Heart left ventricle (tissue), 16 donors: ENCODE measurements at places on chromosomes 5 and 9. TPM values are rescaled to one million over a fixed set of nuclear protein-coding genes. Genes with fewer than 3 reads are reported as not detected.

DNA sequence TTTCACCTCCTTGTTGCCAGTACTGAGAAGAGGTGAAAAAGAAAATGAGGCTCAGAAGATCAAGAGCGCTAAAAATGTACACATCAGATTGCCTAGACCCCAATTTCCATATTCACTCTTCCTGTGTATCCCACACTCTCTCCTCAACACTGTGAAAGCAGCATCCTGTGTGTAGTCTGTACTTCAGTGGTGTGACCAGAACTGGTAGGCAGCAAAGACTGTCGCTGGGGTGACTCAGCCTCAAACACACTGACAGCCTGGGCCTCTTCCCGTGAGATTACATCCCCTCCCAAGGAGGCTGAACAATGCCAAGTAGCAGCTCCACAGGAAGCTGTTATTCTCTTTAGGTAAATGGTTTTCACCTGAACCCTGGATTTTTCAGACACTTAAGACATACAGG is 135.5 kb downstream of the CCDC192 start:
- DNase-seq = no peak

GRCh38 chr5:59357381-59357977 is 536.0 kb downstream of the PDE4D start:
- DNase-seq = peak; percentile 55

Gene FAT2
- polyA plus RNA-seq = 0.01 TPM

DNA sequence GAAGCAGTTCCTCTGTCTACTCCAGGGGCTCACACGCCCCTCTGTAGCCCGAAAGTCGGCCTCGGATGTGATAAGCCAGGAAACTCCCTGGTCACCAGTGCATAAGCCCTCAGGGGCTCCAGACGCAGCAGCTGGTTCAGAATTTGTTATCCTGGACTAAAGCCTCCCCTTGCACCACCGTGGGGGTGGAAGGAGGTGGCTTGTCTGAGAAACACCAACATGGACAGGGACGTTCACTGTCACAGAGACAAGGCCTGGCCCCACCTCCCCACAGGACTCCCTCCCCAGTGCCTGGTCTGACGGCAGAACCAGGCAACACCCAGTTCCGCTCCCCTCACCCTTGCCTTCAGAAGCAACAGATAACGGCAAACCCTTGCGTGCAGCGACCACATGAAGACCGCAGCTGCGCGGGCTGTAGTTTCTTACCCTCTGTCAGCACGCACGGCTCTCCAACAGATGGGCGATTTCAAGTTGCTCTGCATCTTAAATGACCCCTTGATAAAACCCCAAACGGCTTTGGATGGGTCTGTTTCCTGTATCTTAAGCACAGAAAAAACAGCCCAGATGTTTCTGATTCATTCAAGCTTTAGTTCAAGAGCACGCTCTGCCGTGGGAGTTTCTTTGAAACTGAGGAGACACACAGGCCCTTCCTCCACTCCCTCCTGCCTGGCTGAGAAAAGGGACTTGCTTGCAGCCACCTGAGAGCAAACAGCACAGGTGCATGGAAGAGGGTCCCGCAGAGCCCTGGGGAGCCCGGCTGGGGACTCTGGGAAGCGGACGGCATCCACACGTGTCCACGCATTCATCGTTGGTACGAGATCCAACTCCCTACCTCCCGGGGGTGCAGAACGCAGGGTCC is 44.7 kb upstream of the NKD2 start:
- peak; percentile 74 for DNase-seq

Gene MEF2C
- polyA plus RNA-seq = 15.5 TPM

DNA sequence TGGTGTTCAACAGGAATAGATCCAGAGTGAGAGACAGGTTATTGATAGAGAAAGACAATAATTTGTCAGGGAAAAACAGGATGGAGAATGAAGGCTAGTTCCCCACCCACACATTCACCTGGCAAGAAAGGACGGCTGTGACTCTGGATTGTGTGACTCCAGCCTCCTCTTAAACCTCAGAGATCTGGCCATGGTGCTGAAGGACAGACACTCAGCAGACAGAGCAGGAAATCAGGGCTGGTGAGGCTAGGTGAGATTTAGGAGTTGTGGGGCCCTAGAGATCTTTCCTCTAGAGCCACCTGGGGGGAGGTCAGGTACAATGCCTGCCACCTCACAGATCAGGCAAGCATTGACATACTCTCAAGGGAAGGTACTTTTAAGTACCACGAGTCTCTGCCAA is 15.2 kb downstream of the OR1B1 start:
- no peak for DNase-seq

Gene POU5F2
- 0.03 TPM for polyA plus RNA-seq

- DNase-seq = no peak
Measured at GRCh38 chr5:144972317-144972716, 801.6 kb downstream of the KCTD16 start.

DNA sequence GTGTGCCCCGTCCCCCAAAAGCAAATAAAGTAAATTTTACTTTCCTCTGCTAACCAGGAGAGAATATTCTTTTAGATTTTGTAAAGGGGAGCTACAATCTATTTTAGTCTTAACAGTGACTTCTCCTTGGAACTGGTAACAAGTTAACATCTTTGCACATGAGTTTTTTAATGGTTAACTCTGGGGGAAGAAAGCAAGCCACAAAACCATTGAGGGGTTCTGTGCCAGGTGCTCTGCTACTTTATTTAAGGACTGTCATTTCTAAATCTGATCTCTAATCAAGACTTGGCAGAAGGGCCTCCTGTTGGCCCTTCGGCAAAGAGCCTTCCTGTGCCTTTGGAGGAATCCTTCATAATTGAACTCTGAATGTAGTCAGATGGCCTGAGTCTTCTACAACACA is 153.4 kb downstream of the SLC12A2 start:
- DNase-seq = no peak

Gene PCDHB15
- 2.8 TPM for polyA plus RNA-seq

- no peak for DNase-seq
Measured at GRCh38 chr9:120186276-120186675, 393.7 kb downstream of the CDK5RAP2 start.

Gene LCN1
- not detected for polyA plus RNA-seq

DNA sequence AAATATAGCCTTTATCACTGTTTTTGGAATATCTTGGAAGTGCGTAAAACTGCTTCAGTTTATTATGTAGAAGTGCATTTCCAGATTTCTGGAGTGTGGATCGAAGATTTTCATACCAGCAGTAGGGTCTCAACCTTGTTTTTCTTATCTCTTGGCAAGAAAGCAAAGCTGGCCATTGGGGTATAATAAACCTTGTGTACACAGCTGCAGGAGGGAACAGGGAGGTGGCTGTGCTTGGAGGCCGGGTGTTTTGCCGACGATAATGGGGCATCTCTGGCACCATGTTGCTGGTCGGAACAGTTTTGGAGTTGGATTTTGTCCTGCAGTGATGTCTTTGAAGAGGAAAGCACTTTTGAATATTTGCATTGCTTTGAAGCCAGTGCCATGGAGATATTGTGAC is 308.8 kb upstream of the DMRT1 start:
- DNase-seq = no peak

DNA sequence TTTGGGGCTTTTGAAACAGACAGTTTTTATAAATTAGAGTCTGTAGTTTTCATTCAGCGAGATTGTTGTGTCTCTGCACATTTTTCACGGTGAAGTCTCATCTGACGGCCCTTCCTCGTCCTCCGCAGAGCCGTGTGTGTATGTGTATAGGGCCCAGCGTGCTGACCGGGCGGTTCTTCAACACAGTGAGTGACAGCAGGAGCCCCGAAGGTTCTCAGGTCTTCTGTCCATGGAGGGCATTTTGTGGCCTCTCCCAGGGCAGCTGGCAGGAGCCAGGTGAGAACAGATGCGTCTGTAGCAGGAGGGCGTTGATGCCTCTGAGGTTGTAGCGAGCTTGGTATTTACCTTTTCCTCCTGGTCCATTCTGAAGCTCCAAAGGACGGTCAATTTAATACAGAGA is 116.0 kb upstream of the LPCAT1 start:
- DNase-seq = peak; percentile 12

- DNase-seq = no peak
Measured at GRCh38 chr5:136927571-136927970, 562.2 kb upstream of the TRPC7 start.

DNA sequence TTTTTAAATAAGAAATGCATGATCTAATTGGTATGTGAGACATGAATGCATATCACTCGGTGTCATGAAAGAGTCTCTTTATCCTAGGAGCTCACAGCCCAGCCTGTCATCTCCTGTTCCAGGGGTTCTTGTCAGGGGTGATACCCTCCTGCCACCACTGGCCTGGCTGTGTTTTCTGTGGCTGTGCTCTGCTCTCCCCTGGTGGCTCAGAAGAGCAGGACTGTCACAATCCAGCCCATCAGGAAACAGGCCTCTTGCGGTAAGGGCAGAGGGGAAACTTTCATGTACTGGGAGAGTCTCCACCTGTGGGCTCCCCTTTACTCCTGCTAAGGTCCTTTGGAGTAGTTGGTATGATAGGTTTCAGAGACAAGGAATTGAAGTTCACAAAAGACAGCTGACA is 240.2 kb upstream of the GLRA1 start:
- DNase-seq = no peak

DNA sequence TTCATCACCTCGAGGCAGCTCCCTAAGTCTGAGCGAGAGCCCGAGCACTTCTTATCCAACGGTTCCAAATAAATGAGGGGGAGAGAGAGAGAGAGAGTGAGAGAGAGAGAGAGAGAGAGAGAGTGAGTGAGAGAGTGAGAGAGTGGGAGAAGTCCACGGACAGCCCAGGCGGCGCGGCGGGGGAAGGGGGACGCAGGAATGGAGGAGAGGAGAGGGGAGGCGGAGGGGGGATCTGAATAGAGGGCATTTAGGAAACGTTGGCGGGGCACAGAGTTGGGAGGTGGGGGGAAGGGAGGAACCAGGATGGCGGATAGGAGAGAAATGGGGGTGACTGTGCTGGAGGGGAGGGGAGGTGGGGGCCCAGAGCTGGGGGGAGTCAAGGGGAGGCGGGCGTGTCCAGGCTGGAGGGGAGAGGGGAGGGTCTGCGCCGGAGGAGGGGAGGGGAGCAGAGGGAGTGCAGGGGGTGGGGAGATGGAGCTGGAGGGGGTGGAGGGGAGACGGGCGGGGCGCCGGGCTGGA is 398 bp upstream of the BASP1 start:
- peak; percentile 32 for DNase-seq

GRCh38 chr5:71778678-71779276 is 59.7 kb downstream of the CARTPT start:
- DNase-seq = no peak

- DNase-seq = no peak
Measured at GRCh38 chr5:39696672-39697398, 272.1 kb upstream of the DAB2 start.

GRCh38 chr9:92727716-92728700 is 36.6 kb downstream of the BICD2 start:
- no peak for DNase-seq

Gene PSMD5
- polyA plus RNA-seq = 4.8 TPM

Gene TMEM252
- polyA plus RNA-seq = not detected

DNA sequence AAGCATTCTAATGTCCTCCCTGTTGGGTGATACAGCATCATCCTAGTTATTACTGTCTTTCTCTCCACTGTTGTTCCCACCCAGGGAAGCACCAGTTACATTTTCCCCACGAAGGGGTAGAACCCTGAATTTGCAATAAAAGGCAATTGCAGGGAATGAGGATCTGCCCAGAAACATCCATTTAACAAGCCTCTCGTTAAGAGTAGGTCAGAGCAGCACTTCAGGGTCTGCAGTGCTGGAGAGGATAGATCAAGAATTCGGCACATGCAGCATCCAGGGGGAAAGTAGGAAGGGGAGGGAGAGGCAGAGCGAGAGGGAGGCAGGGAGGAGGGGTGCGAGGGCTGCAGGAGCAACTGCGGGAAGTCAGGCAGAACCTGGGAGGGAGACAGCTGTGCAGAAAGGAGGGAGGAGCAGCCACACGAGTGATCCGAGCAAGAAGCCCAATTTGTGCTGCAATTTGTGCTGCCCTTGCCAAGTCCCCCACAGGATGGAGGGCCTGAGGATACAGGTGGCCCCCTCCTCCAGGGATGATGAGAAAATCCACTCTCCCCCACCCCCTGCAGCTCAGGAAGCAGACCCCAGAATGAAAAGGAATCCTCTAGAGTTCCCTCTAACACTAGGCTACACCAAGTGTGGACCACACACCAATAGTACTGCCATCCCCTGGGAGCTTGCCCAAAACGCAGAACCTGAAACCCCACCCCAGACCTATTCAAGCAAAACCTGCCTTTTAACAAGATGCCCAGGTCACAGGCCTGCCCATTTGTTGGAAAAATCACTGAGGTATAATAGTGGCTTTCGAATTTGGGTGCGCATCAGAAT is 62.2 kb downstream of the EPB41L4B start:
- DNase-seq = no peak

Gene RNF180
- polyA plus RNA-seq = 2.6 TPM

Gene ECM2
- 4.4 TPM for polyA plus RNA-seq

DNA sequence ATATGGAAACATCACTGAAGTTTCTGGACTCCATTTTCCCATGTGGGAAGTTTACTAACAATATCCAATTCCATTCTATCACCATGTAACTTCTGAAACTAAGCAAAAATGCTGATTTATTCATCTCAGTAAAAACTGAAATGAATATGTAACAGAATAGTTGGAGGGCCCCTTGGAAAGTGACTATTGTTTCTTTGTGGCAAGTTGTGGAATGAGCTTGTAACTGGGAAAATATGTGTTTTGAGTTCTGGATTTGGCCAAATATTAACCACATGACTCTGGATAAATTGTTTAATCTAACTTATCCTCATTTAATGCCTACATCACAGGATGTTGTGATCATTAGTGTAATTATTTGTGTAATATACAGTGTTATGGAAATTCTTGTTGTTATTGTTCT is 619.3 kb downstream of the TLE4 start:
- no peak for DNase-seq

Gene MARCHF6
- polyA plus RNA-seq = 91.6 TPM

- DNase-seq = no peak
Measured at GRCh38 chr9:20570756-20571155, 51.5 kb downstream of the MLLT3 start.

DNA sequence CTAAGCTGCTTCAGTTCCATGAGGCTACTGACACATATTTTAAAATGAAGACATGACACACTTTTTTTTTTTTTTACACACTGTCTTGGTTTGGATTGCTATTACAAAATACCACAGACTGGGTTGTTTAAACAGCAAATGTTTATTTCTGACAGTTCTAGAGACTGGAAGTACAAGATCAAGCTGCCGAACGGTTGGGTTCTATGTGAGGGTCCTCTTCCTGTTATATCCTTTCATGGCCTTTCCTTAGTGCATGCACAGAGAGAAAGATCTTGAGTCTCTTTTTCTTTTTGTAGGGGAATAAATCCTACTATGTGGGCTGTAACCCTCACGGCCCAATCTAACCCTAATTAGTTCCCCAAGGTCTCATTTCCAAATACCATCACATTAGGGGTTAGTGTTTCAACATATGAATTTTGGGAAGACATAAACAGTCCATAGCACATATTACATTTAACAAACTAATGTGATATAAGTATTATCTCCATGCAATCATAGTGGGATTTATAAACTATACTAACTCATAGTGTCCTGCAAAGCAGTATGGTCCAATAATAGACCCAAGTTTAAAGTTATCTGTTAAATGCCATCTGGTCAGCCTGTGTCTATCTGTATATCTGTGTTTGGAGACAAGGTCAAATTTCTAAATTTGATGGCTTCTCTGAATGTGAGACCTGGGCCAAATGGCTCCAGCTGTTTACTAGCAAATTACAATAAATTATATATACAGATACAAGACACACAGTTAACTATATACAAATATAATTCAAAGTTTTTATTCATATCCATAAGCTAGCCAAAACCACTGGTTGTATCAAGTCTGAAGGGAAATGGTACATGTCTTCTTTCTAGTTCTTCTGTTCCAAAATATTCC is 90.3 kb upstream of the NREP start:
- no peak for DNase-seq

- no peak for DNase-seq
Measured at GRCh38 chr5:85647349-85648127, 970.2 kb upstream of the COX7C start.

GRCh38 chr9:69871118-69871834 is 50.7 kb downstream of the CFAP95 start:
- no peak for DNase-seq

Gene OGN
- polyA plus RNA-seq = 3.5 TPM

Gene KCNMB1
- polyA plus RNA-seq = 1.2 TPM
